T47D (cell line): ENCODE measurements at places on chromosomes 7 and 10.

GRCh38 chr7:157873664-157874063 lies 536.9 kb downstream of the DNAJB6 start:
- DNase-seq = no peak

DNA sequence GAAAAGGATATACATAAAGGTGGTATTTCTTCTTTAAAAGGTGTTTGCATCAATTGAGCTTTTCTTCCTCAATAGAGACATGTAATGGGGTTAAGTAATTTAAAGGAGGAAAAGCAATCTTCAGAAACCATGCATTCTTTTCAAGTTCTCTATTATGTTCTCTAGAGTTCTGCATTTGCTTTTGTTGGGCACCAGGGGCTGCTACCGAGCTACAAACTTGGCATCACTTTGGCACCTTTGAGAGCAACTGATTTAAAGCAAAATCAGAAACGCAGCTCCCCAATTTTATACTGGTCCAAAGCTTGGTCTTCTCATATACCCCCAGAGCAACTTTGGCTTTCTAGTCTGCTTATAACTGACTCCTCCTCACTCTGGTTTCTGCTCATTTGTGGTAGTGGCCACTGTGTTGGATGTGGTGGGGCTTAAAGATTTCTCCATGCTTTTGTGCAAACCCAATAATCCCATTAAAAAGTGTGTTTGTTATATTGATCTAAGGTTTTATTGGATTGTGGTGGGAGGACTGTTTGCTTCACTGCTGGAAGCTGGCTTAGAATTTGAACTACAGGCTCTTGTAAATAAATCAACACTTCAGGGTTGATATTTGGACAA lies 712.1 kb downstream of the PHTF2 start:
- DNase-seq = peak; percentile 21

- DNase-seq = no peak
These were observed 627 bp downstream of the DUSP5 start for GRCh38 chr10:110498087-110498981.

DNA sequence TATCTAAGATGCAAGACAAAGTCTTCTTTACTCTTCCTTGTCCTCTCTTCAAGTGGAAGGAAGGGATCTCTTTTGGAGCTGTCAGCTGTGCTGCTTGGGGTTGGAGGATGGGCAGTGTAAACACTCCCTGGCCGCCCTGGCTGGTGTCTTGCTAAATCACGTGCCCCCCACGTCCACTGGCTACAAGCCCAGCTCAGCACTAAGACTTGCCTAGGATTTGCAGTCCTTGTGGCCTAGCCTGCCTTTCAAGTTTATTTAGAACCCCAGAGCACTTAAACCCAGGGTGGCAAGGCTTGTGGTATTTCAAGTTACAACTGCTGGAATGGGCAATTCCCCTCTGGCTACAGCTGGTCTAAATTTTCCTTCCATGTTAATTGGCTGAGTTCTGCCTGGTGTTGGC lies 272.4 kb upstream of the MYO3A start:
- DNase-seq = peak; percentile 85

DNA sequence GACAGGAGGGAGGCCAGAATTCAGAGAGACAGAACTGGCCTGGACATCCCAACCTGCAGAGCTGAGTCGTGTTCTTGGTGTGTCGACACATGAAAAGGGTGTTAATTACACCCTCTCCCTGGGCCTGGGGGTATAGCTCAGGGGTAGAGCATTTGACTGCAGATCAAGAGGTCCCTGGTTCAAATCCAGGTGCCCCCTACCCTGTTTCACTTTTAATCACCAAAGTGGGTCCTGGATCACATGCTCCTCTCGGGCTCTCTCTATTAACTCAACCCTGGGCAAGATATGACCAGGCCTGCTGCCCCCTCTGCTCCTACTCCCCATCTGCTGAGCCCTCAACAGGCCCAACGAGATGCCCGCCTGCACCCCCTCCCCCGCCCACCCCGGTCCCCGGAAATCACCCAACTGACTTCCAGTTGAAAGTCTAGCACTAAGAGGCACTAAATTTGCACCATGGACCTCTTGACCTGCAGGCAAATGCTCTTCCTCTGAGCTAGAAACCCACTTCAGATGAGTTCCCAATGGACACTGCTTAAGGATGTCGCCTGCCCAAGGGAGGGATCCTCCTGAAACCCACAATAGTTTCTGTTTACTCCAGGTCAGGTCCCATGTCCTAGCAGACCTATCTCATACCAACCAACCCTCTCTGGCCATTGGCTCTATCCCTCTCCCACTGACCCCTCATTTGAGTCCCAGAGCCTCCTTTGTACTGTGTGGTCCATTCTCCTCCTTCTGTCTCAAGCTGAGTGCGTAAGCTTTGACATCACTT lies 137.6 kb downstream of the ZNF467 start:
- DNase-seq = no peak

DNA sequence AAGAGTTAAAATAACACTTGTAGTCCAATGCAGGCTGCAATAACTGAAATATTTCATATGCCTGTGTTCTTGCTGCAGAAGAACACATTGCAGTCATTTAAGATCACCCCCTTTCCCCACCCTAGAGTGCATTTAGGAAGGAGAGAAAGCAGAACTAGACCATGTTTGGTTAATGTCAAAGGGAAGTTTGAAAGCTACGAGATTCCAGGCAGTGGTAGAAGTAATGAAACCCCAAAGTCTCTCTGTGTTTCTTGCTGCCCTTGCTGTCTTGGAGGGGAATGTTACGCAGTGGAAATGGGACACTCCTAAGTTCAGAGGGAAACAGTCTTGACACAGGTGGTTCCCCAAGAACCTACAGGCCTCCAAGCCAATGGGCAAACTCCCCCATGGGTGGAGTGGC lies 242.9 kb downstream of the PTEN start:
- DNase-seq = no peak

- DNase-seq = no peak
These were observed 137.9 kb downstream of the ANKRD30A start for GRCh38 chr10:37263304-37263703.

DNA sequence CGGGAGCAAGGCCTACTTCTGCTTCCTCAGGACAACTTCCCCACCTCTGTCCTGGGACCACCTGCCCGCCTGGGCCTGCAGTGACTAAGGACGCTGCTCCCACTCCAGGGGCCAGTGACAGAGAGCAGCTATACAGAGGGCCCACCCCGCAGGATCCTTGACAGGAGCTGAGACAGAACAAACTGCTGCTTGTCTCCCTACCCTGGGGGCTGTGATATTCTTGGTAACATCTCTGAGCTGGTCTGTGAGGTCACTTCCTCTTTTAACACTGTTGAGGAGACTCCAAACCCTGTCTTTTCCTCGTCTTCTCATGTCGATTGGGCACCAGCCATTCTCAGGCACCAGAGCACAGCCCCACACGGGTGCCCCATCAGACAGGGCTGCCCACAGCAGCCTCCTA lies 6.9 kb upstream of the MRPS24 start:
- DNase-seq = no peak

DNA sequence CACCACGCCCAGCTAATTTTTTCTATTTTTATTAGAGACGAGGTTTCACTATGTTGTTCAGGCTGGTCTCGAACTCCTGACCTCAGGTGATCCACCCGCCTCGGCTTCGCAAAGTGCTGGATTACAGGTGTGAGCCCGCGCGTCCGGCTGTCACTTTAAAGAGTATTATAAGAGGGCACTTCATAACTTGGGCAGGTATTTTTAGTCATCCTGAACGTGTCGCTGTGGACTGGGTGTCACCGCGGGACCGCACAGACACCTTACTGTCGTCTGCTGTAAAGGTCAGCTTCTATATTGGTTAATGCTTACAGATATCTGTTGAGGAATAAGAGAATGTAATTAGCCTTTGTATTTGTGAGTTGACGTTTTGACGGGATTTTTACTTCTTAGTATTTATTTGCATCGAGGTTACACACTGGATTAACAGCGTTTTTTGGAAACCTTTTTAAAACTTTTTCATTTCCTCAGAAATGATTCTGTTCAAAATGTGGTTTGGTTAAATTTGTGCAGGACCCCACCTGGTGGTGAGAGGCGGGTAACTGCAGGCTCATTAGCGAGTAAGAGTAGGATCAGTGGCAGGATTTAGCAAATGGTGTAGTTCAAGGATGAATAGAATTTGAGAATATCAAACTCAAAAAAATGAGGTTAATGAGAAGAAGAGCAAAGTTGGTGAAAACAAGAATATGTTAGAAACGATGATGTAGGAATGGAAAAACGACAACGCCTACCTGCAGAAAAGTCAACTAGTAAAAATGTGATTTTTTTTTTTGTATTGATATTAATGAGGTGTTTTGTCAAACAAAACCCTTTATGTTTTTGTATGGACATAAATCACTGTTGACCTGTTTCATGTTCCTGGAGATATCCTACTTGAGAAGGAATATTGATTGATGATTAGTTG lies 3.2 kb downstream of the DNAJB6 start:
- DNase-seq = peak; percentile 47

- no peak for DNase-seq
These were observed 215.0 kb downstream of the PTPRN2 start for GRCh38 chr7:158372400-158373342.

- DNase-seq = no peak
These were observed 178.0 kb upstream of the FAM3C start for GRCh38 chr7:121574109-121574508.

DNA sequence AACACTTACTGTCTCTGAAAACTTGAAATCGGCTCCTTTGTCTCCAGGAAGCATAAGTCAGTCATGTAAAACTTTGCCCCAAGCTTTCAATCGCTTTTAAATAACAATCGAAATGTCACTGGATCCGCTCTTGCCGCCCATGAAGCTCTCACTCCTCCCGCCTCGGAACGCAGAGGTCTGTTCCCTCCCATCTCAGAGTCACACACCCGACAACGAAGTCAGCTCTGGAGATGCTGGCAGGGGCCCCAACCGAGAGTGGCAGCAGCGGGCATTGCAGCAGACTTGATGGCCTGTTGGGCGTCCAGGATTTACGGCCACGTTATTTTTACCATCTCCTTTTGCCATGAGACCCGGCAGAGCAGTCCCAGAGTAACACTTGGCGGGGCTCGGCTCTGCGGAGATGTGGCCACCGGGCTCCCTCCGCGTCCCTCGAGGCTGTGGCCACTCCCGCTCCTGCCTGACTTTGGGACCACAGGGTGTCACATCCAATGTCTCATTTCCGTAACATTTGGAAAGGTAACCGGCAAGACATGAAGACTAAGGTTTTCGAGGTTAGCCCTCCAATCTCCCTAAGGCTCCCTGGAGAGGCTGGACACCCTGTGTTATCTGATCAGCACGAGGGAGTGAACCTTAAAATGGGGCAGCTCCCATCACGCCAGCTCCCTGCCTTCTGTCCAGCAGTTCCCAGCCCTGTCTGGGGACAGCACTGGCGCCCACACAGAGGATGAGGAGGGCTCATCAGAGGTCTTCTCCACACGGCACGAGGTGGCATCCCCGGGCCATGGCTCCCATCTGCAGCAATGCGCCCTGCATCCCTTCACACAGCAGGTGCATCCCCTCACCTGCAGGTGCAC lies 62.8 kb upstream of the ADGRA1 start:
- DNase-seq = peak; percentile 32

DNA sequence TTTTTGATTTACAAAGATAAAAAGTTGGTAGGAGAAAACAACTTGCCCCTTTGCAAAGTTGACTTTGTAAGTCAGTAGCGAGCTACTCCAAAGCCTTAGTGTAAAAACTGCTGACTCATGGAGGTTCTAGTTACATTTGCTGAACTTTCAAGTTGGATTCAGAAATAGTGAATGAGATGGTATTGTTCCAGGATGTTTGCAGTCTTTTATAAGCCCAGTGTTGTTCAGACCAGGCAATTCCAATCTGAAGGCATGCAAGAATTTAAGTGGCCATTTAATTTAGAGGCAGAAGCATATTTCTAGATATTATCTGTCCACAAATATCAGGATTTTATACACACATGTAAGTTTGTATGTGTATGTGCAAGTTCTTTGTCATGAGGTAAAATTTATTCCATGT lies 21.6 kb downstream of the TES start:
- peak; percentile 35 for DNase-seq

GRCh38 chr7:148276314-148277041 lies 314.1 kb upstream of the C7orf33 start:
- no peak for DNase-seq

GRCh38 chr7:25712500-25712899 lies 439.5 kb upstream of the NFE2L3 start:
- DNase-seq = no peak

GRCh38 chr10:1241973-1242935 lies 186.1 kb downstream of the WDR37 start:
- no peak for DNase-seq

DNA sequence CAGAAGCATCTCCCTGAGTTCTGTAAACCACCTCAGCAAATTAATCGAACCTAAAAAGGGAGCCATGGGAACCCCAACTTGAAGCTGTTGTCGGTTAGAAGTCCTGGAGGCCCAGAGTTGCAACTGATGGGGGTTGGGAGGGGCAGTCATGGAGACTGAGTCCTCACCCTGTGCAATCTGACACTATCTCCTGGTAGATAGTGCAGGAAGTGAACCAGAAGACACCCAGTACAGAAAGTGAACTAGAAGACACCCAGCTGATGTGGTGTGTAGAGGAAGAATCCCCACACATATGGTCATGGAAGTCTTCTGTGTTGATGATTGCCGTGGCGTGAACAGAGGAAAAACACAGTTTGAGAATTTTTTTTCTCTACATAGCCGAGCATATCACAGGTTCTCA lies 58.8 kb upstream of the SRRM3 start:
- DNase-seq = no peak

GRCh38 chr10:63696205-63696604 lies 175.0 kb downstream of the REEP3 start:
- DNase-seq = no peak

DNA sequence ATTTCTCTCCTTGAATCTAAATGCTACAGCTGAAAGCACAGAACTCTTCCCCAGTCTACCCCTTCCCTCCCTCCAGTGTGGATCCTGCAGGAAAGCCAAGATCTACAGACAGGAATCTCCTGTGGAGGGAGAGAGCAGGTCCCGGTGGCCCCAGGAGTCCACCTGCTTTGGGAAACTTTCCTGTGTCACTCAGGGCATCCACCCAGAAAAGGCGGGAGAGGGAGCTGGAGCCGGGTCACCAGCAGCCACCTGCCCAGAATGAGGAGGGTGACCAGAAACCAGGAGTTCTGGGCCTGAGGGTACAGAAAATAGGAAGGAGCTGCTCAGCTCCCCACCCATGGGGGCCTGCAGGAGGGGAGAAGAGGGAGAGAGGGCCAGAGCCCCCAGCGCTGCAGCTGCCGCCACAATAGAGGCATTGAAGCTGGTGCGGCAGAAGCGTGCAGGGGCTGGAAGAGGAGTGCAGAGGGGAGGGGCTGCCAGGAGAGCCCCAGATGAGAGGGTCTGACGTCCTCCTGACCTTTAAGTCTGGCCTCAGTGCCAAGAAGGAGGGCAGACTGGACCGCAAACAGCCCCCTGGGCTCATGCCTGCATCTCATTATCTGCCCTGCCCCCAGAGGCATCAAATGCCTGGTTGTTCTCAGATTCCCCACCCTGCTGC lies 56.3 kb upstream of the TMEM72 start:
- no peak for DNase-seq

DNA sequence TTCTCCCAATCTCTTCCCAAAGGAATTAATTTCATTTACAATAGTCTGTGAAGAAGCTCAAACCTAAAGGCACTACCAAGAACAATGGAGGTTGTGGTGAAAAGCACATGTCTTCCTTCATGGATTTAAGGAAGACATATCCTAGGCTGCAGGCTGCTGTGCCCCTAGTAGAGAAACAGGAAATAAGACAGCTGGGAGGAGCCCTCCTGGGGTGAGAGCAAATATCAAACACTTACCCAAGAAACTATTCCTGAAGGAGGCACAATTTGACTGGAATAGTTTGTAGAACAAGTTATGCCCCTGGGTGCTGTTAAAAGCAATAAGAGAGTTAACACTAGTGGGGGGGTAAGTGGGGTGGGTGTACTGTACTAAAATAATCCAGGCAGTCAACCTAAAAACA lies 30.1 kb downstream of the PDZD8 start:
- DNase-seq = no peak
